Hematopoietic multipotent progenitor cell treated with erythropoietin and hydrocortisone succinate and interleukin-3 and kit ligand, for 17 days (in vitro differentiated cells): ENCODE measurements at places on chromosomes 3 and 15.

DNA sequence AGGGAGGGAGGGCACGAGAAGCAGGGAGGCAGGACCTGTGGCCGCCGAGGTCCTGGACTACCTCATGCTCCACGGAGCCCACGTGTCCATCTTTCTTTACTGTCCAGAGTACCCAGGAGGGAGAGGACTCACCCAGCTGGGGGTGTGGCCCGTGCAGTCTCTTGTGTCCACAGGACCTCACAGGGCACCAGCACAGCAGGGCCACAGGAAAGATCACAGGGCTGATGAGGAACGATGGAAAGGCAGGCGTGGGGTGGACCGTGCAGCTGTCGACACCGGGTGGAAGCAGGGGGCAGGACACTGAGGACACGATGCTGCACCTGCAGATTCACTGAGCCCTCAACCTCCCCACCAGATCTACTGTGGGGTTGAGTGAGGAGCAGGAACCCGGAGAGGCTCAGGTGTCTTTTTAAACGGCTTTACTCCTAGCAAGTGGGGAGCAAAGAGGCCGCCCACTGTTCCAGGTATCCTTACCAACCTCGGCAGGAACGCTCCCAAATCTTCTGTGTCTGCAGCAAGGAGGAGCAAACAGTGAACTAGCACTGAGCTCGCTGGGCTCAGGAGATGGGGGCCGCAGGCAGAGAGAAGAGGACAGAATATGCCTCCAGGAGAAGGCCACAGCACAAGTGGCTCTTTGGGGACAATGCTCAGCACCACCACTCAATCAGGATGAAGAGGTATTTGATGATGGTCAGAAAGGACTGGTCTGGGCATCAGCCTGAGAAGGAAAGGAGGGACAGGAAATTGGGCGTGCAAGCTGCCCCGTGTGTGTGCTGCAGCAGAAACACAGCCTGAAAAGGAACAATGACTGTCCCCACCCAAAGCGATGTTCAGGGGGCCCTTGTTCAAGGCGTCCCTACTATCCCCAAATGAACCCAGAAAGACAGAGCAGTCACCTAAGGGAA lies 198.8 kb downstream of the XXYLT1 start:
- no peak for DNase-seq

GRCh38 chr3:150062492-150062891 lies 91.8 kb upstream of the PFN2 start:
- no peak for DNase-seq

DNA sequence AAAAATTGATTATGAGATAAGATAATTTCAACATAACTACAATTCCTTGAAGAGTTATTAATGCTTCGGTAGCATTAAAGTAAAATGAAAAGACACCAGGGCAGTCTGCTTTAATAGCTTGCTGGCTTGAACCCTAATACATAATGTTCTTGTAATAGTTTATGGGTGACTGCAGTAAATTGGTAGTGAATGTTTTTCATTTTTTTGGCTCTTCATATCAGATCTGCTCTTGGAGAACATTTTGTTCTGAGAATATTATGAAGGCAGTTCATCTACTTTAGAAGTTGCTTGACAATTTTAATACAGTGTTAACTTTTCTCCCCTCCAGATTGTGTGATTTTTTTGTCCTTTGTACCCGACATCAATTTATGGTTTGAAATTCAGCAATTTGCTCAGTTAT lies 128.4 kb downstream of the ZBTB20 start:
- DNase-seq = no peak

DNA sequence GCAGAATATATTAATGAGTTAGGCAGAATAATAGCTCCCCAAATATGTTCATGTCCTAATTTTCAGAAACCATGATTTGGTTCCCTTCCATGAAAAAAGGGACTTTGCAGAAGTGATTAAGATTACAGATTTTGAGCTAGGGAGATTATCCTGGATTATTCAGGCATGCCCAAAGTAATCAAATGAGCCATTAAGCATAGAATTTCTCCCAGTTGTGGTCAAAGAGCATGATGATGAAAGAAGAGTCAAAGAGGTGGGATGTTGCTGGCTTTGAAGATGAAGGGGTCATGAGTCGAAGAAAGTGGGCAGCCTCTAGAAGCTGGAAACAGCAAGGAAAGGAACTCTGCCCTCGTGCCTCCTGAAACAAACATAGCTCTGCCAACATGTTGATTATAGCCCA lies 254.2 kb upstream of the CDIN1 start:
- DNase-seq = no peak

DNA sequence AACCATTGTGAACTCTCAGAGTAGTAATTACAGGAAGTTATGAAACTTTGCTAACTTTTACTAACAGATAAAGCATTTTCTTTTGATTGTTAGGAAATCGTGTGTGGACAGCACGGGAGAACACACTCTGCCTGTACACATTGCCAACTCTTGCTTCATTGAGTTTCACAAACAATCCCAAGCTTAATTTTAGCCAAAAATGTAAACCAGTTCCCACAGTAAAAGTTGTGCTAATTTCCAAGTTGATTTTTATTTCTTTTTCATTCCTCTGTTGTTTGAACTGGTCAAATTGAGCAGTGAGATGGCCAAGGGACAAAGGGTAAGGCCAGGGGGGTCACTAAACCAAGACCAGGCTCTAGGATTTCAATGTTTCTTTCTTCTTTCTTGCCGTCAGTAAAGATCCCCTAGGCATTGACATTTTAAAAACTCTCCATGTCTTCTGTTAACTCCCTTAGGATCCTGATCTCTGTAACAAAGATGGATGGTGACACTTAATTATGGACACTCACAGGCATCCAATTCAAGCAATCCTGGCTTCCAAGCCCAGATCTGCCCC lies 414.9 kb downstream of the RBMS3 start:
- no peak for DNase-seq

DNA sequence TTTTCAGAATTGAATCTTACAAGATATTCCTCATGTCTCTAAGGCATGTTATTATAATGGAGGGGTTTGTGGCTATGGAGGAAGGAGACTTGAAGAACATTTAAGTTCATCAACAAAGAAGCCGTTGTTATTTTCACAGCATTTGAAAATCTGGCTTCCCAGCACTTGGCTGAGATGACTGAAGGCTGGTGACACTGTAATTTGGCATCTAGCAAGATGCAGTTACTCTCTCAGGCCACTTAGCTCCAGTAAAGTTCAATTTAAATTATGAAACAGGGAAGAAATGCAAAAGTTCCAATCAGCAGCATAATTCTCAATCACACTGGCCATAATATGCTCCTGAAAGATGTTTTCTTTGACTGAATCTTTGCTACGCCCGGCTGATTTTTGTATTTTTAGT lies 139.4 kb upstream of the NUDT16 start:
- DNase-seq = no peak

GRCh38 chr3:6516143-6516542 lies 344.8 kb upstream of the GRM7 start:
- DNase-seq = no peak

GRCh38 chr15:71275098-71275497 lies 159.8 kb downstream of the THSD4 start:
- no peak for DNase-seq

DNA sequence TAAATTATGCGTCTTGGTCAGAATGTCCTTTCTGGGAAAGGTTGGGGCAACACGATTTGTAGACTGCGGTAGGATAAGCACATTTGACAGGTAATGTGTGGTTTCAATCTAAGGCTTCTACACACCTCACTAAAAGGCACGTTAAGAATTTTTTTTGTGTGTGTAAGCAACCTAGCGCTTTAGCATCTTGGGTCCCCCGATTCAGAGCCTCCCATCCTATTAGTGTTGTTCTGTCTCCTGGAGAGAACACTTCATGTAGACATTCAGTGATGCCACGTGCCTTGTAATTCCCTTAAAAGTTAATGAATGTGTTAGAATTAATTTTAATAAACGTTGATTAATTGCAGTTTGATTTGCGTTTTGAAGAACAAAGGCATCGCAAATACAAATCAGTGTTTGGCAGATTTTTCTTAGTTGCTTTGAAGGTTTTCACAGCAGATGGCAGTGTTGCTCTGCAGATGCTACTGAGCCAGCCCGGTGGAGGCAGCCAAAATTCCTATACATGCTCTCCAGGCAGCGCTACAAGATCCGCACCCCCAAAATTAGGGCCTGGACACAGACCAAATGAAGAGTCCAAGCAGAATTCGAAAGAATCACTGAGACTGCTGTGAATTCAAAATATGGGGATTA lies 63.5 kb downstream of the OTOL1 start:
- no peak for DNase-seq

DNA sequence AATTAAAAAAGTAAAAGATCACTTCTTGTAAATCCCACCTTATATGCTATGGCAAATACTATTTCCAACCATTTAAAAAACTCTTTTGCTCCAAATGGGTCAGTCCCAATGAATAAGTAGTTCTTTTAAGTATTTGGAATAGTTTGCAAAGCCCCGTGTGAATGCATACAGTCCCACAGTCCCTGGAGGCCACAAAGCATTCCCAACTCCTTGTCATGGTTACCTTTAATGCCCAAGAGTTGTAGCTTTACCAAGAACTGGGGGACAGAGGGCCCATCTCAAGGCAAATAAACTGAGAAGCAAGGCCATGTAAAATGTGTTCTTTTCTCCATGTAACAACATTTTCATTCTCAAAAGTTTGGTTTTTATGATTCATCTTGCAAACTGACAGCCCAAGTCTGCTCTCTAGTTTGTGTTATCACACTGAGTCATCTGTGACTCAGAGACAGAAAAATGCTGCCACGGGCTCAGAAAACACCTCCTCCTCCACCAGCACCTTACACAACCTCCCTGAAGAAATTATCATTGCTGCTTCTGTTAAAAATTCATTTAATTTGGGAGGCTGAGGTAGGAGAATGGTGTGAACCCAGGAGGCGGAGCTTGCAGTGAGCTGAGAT lies 336.2 kb downstream of the ERC2 start:
- DNase-seq = no peak

DNA sequence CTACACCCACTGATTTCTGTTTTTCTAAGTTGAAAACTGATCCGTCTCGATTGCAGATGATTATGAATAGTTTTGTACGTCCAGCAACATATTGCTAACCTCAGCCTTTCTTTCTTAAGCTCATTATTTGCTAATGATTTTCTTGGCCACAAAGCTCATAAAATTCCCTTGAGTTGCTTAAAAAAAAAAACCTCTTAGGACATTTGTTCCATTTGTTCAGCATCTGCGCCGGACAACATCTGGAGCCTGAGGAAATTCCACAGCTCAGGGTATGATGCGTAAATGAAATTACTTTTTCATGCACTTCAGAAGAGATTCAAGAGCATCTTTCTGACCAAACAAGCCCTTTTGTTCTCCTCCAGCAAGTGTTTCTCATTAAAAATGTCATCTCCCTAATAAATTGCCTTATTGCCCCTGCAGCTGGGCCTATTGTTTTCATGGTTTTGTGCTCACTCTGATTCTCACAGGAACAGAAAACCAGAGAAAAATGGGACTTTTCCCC lies 249.1 kb upstream of the MCTP2 start:
- no peak for DNase-seq

- DNase-seq = no peak
Observed at GRCh38 chr3:184003187-184003967, 14.3 kb downstream of the ABCC5 start.

DNA sequence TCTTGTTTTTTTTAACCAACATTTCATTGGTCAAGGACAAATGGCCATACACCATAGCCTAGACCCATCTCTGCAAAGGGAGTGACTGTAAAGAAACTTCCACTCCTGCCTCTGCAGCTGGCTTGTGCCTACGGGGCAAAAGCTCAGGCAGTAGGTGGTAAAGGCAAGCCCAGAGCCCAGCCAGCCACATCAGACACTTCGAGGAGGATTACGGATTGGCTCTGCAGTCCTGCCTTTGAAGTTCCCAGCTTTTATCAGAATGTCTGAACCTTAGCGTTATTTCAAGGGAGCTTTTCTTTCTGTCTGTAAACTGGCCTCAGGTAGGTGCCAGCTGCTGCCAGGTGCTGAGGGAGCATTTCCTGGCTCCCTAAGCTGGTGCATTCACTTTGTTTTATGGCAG lies 15.6 kb downstream of the ZNF710 start:
- DNase-seq = no peak

- no peak for DNase-seq
Observed at GRCh38 chr15:83205725-83206324, 1.8 kb downstream of the HDGFL3 start.

GRCh38 chr3:196537319-196537984 lies 22.3 kb upstream of the SMCO1 start:
- peak; percentile 54 for DNase-seq

- DNase-seq = peak; percentile 46
Observed at GRCh38 chr3:196423044-196423781, 9.0 kb downstream of the UBXN7 start.

DNA sequence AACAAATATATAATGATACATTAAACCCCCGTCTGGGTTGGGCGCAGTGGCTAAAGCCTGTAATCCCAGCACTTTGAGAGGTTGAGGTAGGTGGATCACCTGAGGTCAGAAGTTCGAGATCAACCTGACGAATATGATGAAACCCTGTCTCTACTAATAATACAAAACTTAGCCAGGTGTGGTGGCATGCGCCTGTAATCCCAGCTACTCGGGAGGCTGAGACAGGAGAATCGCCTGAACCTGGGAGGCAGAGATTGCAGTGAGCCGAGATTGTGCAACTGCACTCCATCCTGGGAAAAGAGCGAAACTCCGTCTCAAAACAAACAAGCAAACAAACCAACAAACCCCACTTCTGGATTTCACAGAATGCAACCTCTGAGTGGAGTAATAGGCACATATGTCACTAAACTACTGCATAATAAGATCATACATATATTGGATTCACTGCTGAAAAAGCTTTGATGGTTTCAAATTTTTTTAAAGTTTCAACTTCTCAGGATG lies 718.2 kb downstream of the SI start:
- no peak for DNase-seq

DNA sequence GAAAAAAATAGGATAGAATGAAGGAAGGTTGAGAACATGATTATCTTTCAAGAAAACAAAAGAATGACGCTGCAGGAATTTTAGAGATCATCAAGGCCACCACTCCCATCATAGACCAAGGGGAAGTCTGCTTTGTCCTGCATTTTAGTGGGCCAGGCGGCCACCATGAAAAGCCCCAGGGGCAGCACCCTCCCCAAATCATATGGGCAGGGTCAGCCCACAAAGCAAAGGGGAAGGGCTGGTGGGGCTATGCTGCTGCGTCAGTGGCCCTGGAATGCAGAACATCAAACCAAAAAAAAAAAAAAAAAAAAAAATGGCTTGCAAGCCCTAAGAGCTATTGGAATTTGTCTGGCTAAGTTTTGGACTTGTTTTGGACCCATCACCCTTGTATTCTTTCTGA lies 620.8 kb downstream of the ROBO2 start:
- DNase-seq = no peak

DNA sequence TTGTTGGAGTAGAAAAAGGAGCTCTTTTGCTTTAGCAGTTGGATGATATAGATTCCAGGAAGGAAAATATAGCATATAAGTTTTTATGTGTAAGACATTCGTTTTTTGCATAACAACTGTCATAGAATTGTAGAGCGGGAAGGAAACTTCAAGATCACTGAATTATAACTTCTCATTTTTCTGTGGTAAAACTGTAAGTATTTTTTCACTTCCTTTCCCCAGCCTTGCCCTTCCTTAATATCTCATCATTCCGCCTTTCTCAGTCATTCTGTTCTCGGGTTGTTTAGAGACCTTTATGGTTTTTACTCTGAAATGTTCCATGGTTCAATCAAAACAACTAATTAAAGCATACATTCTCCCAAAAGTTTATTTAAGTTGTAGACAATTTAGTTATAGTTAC lies 1.1 kb downstream of the EAF2 start:
- no peak for DNase-seq
